CD4-positive, alpha-beta T cell treated with Interferon alpha-2 for 1 hour (primary cell): ENCODE measurements at places on chromosomes 2 and 18.

DNA sequence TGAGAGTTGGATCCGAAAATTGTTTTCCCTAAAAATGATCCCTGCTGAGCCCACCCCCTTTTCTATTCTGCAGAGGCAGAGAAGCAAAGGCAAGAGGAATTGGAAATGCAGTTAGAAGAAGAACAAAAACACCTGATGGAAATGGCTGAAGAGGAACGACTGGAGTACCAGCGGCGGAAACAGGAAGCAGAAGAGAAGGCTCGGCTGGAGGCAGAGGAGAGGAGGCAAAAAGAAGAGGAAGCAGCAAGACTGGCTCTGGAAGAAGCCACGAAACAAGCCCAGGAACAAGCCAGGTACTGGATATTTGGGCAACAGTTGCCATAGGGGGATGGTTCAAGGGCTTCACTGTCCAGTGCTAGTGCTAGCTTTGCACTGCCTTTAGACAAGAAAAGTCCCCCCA is 41.7 kb downstream of the SUMO1 start:
- DNase-seq: no peak

DNA sequence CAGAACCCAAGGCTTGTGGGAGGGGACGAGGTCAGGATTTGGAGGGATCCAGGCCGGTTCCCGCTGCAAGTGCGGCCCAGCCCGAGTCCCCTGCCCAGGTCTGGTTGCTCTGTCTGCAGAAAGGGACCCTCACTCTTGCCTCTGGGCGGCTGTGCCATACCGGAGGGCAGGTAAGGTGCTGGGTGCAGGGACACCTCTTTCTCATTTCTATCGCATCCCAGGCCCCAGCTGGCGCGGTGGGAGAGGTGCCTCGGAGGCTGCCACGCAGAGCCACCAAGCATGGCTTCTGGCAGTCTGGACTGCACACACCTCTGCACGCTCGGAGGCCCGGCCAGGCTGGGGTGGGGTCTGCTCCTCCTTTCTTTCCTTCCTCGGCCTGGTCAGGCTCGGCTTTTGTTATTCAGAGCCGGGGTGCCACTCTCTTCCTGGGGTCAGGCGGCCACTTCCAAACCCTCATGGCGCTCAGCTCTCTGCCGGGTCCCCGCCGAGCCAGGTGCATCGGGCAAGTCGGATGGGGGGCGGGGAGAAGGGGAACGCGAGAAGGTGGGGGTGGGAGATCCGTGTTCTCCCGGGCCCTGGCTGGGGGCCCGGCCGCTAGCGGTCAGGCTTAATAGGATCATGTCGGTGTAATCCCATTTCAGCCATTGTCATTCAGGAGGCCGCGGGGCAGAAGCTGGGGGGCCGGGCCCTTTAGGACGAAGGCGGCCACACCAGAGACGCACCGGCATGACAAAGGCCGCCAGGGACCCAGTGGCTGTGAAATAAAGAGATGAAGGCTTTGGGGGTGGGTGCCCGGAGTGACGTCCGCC is 9.0 kb downstream of the GBX2 start:
- DNase-seq: no peak

GRCh38 chr2:178057179-178057680 is 15.3 kb downstream of the PDE11A start:
- no peak for DNase-seq

- no peak for DNase-seq
Measured at GRCh38 chr2:218993345-218994315, at the start of gene CRYBA2. CRYBA2 (minus strand) TSS chr2:218993422; CDS start chr2:218993176, 246 bp downstream.

DNA sequence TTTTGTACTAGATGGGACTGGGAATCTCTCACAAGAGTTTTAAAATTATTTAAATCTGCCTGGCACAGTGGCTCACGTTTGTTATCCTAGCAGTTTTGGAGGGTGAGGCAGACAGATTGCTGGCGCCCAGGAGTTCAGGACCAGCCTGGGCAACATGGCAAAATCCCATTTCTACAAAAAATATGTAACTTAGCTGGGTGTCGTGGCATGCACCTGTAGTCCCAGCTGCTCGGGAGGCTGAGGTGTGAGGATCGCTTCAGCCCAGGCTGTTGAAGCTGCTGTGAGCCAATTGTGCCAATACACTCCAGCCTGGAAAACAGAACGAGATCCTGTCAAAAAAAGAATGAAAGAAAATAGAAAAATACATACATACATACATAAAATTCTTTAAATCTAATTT is 685.7 kb upstream of the PIK3C3 start:
- no peak for DNase-seq

DNA sequence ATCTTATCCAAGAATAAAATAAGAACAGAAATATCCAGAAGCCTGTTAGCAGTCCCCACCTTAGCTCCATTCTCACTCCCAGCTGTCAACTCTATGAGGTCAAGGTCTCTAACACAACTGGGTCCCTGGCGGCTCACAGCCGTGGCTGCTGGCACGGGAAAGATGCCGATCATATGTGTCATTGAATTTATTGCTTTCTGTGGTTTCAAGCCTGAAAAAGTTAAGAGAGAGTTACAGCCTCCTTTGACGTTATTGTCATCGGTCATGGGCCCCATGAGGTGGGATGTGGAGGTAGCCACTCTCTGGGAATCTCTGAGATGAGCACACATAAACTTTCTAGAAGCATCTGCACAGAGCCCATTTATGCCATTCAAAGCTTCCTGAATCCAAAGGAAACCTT is 28.7 kb upstream of the CABLES1 start:
- no peak for DNase-seq

DNA sequence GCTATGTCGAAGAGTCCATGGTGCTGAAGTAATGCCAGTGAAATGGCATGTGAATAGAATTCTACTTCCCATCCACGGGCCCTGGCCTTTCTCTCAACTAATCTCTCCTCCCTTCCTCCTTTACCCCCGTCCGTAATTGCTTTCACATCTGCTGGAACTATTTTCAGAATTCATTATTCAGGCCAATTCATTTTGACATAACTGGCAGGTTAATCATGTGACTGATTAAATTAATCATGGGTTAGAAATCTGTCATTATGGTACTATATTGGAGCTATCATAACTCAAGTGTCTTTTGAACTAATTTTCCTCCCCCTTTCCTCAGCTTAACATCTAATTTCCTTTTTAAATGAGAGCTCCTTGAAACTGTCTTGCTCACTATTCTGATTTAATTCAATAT is 66.9 kb downstream of the ZDBF2 start:
- no peak for DNase-seq

GRCh38 chr18:80175451-80176204 is 66.6 kb downstream of the ADNP2 start:
- DNase-seq: peak; percentile 81

- DNase-seq: no peak
Measured at GRCh38 chr2:205352094-205352493, 330.2 kb upstream of the NRP2 start.

GRCh38 chr2:128745946-128746345 is 427.3 kb upstream of the HS6ST1 start:
- no peak for DNase-seq
